Mesenteric fat pad (tissue), 1 donor: ENCODE measurements at places on chromosomes 12 and 14. TPM values are rescaled to one million over a fixed set of nuclear protein-coding genes. Genes with fewer than 3 reads are reported as not detected.

Gene FBXO33
- 12.7 TPM for total RNA-seq

Gene SERPINA3
- 139 TPM for total RNA-seq

Gene MON2
- total RNA-seq: 52.7 TPM

Gene INHBE
- total RNA-seq: not detected

Gene GLIPR1L2
- total RNA-seq: 1.1 TPM

Gene DBX2
- 0.32 TPM for total RNA-seq

Gene SIVA1
- total RNA-seq: 60.0 TPM

Gene AGAP2
- 2.1 TPM for total RNA-seq

Gene SIRT4
- total RNA-seq: 1.6 TPM

Gene KRT75
- not detected for total RNA-seq

Gene EGLN3
- total RNA-seq: 4.7 TPM

Gene TMEM52B
- not detected for total RNA-seq

Gene GYS2
- 0.10 TPM for total RNA-seq

Gene TIGAR
- 13.8 TPM for total RNA-seq

Gene C14orf39
- total RNA-seq: 0.10 TPM

Gene TECPR2
- total RNA-seq: 29.5 TPM

Gene OS9
- 251 TPM for total RNA-seq

Gene RIPK3
- total RNA-seq: 12.7 TPM

Gene PTGDR
- 1.0 TPM for total RNA-seq

Gene KRT82
- total RNA-seq: not detected

Gene PYGL
- 174 TPM for total RNA-seq

Gene CLBA1
- total RNA-seq: 2.8 TPM

Gene DPPA3
- not detected for total RNA-seq

Gene SOAT2
- not detected for total RNA-seq

Gene BCL7A
- total RNA-seq: 3.2 TPM

Gene A2M
- total RNA-seq: 996 TPM

Gene ENDOU
- total RNA-seq: 1.4 TPM

Gene C14orf132
- 2.7 TPM for total RNA-seq

Gene ZNF891
- total RNA-seq: 1.8 TPM

Gene CDK2
- total RNA-seq: 21.4 TPM

Gene KSR2
- total RNA-seq: not detected

Gene SERPINA1
- 41.6 TPM for total RNA-seq

Gene PTCSC3
- total RNA-seq: not detected

Gene P2RX4
- 40.8 TPM for total RNA-seq

Gene FIGNL2
- total RNA-seq: 1.3 TPM

Gene GUCY2C
- total RNA-seq: not detected

Gene KRT6A
- not detected for total RNA-seq

Gene RERG
- total RNA-seq: 15.9 TPM

Gene RASSF8
- 47.0 TPM for total RNA-seq

Gene ACTN1
- total RNA-seq: 215 TPM
